Adipose tissue (tissue), 3 donors: ENCODE measurements at places on chromosomes 5 and 9. TPM values are rescaled to one million over a fixed set of nuclear protein-coding genes. Genes with fewer than 3 reads are reported as not detected.

N4BP3 gene
- polyA plus RNA-seq, result 1.4 TPM

MLLT3 gene
- polyA plus RNA-seq, result 5.9 TPM

PCDH12 gene
- polyA plus RNA-seq, result 2.7 TPM

KIF4B gene
- polyA plus RNA-seq, result not detected

SPATA31C1 gene
- not detected for polyA plus RNA-seq

LMAN2 gene
- polyA plus RNA-seq, result 155 TPM

PCAT7 gene
- 0.03 TPM for polyA plus RNA-seq
